ENCODE measurements at places on chromosomes 1 and 21.

GRCh38 chr1:201190624-201191051 is at the start of gene IGFN1:
TSS of gene IGFN1 (plus strand) at chr1:201190824. CDS start at chr1:201193294, 2,470 bp downstream.
- no peak for DNase-seq

DNA sequence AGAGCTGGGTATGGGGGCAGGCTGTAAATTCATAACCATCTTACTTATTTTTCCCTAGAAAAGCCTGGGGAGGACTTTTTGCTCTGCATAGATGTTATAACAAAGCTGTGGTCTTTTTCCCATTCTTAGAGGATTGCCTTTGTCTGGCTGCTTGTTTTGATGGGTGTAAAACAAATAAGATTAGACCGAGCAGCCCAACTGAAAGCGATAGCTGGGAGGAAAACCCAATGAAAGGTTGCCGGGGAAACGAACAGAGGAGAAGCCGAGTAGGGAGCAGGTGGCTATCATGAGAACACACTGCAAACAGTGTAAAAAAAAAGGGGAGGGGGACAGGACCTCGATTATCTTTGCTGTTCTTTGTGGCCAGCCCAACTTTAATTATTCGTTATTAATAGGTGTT is 1.9 kb downstream of the ELAVL4 start:
- no peak for DNase-seq

DNA sequence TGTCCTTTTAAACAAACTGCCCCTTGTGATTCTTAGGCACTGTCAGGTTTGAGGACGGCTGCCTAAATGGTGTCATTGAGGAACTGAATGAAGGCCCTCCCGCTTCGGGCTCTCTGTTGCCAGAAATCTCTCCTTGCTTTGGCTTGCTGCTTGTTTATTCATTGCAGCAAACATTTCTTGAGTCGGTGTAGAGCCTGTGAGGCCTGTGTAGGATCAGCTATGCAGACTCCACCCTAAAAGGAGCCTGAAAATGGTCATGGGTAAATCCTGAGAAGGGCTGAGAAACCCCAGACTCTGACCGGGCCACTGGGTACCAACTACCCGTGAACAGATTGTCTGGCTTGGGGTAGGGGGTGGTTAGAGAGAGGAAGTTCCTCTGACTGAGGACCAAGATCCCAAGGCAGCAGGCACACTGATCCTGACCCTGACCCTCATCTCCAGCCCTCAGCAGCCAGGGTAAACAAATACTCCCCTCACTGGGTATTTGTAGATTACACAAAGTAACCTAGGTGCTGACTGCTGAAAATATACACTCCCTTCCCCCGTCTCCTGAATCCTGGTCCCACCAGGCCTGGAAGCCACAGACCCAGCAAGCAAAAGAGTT is 3.1 kb downstream of the IL6R start:
- no peak for DNase-seq

- DNase-seq, result no peak
These were observed 242.6 kb downstream of the ZNF648 start for GRCh38 chr1:181818943-181819342.
